ENCODE measurements at places on chromosomes 11 and 22.
A peak's percentile ranks its signal among the peaks of the same experiment; 100 is the strongest.

- DNase-seq = no peak
These were observed 68.5 kb upstream of the CARD18 start for GRCh38 chr11:105208019-105208418.

DNA sequence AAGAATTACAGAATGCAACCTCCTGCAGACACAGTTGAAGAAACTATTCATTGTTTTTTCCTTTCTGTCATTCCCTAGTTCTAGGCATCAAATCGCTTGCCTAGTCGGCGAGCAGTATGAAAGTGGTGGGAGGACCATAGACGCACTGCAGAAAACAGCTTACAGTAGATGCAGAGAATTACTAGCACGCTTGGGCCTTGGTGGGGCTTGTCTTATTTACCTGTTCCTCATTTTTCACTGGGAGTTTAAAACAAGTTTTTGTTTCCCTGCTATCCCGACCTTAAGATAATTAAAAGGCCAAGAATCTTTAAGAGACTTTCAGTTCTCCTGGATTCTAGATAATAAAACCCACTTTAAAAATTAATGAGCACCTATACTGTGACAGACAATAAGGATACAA is 713 bp upstream of the ARL14EP start:
- DNase-seq = no peak

DNA sequence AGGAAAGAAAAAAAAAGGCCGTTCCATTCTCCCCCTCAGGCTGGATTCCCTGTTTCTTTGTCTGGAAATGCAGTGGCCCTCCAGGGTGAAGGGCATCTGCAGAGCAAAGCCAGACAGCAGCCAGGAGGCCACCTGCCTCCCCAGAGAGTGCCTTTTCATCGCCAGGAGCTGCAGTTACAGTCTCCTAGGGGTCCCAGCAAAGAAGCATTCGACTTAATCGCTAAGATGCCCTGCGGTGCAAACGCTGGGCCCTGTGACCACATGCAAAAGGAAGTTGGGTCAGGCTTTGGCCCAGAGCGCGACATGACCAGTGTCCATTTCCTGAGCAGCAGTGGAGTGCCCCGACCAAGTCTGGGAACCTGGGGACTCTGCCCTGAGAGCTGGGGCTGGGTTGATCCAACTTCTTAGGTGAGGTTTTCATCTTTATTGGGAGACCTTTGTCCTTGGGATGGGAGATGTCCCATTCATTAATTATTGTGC is 304.6 kb downstream of the OPCML start:
- no peak for DNase-seq

DNA sequence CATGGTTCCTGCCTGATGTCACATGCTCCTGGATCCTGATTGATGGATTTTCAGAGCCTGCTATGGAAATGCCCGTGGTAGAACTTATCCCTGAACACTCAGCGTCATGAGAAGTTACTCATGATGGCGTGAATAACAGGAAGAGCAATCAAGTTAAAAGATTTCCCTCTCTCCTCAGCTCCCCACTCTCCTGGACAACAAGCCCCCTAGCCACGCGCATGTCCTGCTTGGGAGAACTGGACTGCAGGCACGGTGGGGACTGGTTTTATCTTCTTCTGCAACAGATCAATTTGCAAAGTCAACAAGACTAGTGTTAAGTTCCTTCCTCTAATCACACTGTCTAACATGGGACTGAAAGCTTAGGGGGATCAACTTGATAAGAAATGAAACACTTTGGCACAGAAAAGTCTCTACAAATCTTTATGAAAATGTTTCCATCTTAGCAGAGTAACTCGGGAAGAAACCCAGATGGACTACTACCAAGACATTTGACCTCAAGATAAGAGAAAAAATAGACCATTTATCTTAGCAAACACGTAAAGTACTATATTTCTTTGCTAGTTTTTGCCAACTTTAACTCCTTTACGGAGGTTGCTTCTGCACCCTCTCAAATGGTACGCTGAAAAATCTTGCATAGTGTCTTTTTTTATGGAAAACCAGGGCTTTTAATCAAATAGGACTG is 27.6 kb downstream of the POU2AF1 start:
- DNase-seq = no peak

- no peak for DNase-seq
These were observed 1.5 kb downstream of the IGSF9B start for GRCh38 chr11:133955081-133955891.

GRCh38 chr11:6671991-6672390 is 11.1 kb downstream of the MRPL17 start:
- DNase-seq = no peak

DNA sequence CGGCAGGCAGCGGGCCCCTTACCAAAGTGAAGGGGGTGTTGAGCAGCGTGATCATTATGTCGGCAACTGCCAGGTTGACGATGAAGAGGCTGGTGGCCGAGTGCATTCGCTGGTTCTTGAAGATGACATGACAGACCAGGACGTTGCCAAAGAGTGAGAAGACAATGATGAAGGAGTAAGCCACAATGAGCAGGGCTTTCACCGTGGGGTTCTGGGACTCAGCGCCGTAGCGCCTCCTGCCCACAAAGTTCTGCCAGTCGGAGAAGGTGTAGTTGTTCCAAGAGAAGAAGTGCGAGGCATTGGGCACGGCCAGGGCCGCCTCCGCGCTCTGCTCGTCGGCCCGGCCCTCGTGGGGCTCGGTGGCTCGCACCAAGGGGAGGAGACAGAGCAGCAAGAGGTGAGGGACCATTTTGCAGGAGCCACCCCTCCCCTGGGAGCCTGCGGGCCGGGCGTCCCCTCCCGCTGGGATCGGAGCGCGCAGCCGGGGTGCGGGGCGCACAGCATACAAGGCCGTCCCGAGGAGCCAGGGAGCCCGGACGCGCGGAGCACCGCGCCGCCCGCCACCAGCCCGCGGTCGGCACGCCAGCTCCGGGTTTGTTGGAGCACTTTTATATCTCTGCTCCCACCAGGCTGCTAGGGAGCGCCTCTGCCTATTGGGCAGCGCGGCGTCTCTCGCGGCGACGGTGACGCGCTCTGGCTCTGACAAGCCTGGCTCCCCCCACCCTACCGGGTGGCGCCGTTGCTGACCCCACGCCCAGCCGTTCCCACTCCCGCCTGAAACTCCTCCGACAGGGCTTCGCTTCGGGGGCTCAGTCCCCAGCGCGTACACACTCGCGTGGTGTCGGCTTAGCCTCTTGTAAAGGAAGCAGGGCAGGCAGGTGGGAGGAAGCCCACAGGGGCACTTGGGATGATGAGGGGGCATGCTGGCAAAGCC is at the start of gene GPR83:
Gene GPR83, minus strand, starts transcription at position 581 of the 934 bp plus-strand sequence. Its CDS starts 172 bp downstream, at position 409.
- peak; percentile 33 for DNase-seq

GRCh38 chr22:40728731-40729189 is 49.5 kb downstream of the MCHR1 start:
- DNase-seq = no peak

GRCh38 chr11:116517077-116517476 is 255.7 kb downstream of the BUD13 start:
- no peak for DNase-seq

DNA sequence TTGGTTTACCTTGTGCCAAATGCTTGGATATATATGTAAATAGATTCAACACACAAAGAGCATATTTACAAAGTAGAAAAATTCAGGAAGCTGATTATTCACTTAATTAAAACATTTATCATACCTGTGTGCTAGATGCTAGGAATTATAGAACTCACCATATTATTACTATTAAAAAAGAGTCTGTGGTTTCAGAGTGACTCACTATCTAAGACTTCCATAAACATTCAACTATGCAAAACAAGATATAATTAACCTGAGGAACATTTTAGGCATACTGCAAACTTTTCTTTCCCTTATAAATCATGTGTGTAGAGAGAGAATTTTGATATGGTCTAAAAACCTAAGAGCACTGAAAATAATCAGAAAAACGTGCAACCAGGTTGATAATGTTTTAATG is 27.3 kb downstream of the CTSC start:
- DNase-seq = no peak

DNA sequence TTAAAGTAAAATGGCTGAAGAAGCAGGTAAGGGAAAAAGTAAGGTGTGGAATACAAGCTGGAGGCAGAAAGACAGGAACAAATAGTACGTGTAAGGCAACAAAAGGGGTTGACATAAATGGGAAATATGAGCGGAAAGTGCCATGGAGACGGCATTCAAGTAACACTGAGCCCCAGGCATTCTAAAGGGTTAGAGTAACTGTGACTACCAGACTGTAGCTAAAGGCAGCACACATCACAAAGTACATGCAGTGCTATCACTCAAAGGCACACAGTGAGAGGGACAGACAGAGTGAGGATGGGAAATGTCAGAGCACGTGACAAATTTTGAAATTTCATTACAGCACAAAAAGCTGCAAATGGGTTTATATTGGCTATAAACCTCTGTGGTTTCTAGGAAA is 13.9 kb upstream of the MAML2 start:
- DNase-seq = no peak

DNA sequence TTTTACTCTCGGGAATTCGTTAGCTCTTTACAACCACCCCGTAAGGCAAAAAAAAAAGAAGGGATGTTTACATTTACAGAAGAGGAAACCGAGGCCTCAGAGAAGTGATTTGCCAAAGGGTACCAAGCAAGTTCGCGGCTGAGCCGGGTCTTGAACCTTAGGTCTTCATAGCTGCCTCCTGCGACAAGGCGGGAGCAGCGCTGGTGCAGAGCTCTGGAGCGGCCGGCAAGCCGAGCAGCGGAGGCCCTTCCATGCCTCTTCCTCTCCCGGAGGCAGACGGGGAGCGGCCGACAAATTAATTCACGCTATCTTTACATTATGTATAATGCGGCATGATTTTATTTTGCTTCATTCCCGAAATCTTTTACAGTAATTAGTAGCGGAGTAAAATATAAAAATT is 536.3 kb downstream of the INSC start:
- DNase-seq = no peak
